ENCODE measurements at places on chromosomes 4 and X. TPM values are rescaled to one million over a fixed set of nuclear protein-coding genes. Genes with fewer than 3 reads are reported as not detected.

DIPK2B gene
- total RNA-seq = not detected

DNA sequence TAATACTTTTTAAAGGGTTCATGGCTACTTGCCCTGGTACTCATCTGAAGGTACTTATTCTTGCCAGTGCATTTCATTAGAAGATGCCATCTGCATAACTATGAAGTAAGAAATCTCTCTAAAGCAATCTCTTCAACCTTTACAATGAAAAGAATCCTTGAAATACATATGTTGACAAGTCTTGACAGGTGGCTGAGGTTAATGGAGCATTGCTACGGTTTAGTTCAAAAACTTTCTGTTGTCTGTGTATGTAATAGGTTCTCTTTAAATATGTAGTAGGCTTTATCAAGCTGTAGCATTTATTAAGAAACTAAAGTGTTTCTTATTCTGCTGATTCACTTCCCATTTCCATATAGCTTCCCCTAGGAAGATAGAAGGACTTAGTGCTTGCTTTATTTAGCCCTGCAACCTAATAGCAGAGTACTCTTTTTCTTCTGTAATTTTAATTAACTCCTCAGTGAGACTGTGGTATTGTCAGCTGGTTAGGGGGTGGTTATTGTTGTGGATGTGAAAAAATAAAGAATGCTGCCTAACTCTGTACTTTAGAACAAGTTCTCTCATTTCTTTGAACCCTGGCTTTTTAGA, 39.3 kb downstream of the SLAIN2 start:
- DNase-seq = no peak

BRS3 gene
- total RNA-seq = not detected

DNA sequence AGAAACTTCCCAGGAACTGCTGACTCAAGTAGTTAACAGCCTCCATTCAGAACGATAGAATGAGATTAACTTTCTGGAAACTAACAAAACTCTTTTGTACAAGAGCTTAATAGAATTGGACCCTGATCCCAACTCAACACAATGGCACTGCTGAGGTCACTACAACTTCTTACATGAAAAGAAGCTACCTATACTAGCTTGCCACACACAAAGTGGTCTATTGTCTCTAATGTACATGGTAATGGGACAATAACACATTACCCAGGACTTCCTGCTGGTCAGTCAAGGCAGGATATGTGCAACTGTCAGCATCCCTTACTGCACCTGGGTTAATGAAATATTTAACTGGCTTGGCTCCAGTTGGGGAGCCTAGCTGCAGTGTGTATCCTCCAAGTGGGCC, 56.2 kb downstream of the BRCC3 start:
- DNase-seq = no peak

DNA sequence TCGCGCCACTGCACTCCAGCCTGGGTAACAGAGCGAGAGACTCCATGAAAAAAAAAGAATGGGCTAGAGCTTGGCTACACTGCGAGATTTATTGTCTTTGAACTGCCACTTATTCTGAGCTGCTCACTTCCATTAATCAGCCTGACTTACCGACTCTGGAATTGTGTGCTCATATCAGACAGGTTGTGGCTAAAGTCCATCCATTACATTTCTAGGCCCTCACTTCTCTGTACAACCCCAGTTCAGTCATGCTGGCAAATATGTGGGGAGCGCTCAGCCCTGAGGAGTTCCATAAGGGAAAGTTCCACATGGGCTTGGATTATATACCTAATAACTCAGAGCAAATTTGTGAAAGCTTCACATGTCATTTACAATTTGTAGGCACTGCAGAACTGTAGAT, 270.6 kb downstream of the TRIML1 start:
- DNase-seq = no peak

GRCh38 chrX:76148041-76148665, 24.7 kb upstream of the PBDC1 start:
- peak; percentile 15 for DNase-seq

- DNase-seq = no peak
Measured at GRCh38 chr4:140141210-140141835, 12.7 kb downstream of the MAML3 start.

DNA sequence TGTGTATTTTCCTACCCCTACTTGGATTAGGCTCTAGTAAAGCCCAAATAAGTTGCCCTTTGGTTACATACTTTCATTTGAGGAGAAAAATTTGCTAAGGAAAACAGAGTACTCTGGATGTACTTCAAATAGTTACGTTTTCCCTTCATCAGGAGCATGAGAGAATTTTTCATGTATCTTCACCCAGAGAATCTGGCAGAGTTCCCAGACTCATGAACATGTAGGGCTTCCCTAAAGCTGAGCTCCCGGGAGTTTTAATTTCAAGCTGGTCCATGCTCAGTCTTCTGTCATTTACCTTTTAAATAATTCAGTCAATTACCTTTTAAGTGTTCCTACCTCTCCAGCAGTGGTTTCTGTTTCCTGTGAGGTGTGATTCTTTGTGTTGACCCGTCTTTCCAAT, 367.5 kb upstream of the GRID2 start:
- DNase-seq = no peak

- no peak for DNase-seq
Measured at GRCh38 chr4:16532240-16532970, 306.1 kb upstream of the TAPT1 start.

GRCh38 chr4:163621821-163622220, 127.3 kb downstream of the TMA16 start:
- no peak for DNase-seq

DNA sequence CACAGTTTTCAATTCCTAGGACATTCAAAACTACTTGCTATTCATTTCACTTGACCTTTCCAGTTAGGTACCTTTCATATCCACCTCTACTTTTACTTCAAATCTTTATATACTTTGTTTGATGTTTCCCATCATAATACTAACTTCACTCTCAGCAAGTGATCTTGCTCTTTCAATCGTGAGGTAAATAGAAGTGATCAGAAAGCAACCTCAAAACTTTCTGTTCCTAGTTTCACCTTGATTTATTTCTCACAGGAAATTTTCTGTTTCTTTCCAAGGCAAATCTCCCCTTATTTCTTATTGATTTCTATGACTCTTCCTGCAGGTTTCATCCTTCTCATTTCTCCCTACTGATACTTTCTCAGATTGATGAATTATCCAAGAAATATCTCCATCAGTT, 623.5 kb downstream of the FSTL5 start:
- no peak for DNase-seq

LUZP4 gene
- not detected for total RNA-seq

DNA sequence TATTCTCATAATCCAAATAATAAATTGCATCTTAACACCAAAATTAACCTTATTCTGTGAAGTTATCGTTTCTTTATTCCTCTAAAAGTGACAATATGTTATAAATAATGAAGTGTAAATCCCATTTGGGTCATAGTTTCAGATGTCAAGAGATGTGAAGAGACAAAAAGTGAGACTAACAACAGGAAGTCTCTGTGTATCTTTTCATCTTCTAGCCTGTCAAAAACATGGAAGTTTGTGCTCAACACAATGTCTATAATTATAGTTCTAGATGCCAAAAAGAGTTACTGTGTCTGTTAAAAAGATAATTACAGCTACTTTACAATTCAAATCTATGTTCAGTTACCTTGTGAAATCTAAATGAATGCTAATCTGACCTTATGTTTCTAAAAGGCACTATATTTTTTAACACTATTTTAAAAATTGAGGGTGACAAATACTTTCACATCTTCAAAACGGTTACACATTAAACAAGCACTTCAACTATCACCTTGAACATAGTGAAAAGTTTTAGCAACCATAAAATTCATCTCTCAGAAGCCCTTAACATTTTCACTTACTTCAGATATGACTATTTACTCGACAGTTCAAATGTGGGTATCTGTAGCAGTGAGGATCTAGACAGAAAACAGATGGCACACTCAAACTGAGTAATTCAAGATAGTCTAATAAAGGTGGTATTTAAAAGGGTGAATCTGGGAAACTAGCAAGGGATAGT, 509.8 kb downstream of the ARAP2 start:
- DNase-seq = no peak

- peak; percentile 15 for DNase-seq
Measured at GRCh38 chr4:53012738-53013137, 150.6 kb downstream of the RASL11B start.

- DNase-seq = no peak
Measured at GRCh38 chr4:153426207-153426885, 39.8 kb upstream of the TMEM131L start.

DNA sequence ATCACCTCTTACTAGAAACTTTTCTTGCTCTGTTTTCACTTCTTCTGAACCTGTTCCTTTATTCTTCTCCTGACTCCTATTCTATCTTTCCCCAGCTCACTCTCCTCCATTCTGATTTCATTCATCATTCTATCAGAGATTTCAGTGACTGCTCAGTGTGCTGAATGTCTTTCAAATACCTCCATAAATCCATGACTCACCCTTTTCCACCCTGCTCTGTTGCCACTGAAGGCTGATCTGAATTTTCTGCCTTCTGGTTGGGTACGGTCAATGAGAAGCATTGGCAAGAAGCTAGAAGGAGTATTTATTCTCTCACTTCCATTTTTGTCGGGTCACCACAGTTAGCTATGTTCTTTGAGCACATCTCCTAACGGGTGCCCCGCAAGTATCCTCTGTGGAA, 265.9 kb downstream of the CBLL2 start:
- no peak for DNase-seq

GRCh38 chrX:155434906-155435743, 23.3 kb downstream of the F8A3 start:
- DNase-seq = no peak
